Heart right ventricle (tissue), 16 donors: ENCODE measurements at places on chromosomes 2 and 18. TPM values are rescaled to one million over a fixed set of nuclear protein-coding genes. Genes with fewer than 3 reads are reported as not detected.

DNA sequence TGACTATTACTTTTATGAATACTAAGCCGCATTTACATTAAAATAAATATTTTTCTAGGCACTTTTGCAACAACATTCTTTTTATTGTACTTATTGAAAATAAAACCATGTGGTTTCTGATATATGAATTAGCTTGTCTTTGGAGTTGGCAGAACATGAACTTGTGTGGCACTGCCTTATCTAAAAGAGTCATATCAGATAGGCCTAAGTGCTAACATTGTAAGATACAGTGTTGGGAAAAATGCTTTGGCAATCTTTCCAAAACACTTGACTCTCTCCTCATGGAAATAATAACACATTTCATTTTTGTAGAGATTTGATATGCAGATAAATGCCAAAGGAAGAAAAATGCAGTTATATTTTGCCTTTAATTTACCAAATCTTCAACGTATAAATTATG is 191.7 kb downstream of the ERBB4 start:
- no peak for DNase-seq

DNA sequence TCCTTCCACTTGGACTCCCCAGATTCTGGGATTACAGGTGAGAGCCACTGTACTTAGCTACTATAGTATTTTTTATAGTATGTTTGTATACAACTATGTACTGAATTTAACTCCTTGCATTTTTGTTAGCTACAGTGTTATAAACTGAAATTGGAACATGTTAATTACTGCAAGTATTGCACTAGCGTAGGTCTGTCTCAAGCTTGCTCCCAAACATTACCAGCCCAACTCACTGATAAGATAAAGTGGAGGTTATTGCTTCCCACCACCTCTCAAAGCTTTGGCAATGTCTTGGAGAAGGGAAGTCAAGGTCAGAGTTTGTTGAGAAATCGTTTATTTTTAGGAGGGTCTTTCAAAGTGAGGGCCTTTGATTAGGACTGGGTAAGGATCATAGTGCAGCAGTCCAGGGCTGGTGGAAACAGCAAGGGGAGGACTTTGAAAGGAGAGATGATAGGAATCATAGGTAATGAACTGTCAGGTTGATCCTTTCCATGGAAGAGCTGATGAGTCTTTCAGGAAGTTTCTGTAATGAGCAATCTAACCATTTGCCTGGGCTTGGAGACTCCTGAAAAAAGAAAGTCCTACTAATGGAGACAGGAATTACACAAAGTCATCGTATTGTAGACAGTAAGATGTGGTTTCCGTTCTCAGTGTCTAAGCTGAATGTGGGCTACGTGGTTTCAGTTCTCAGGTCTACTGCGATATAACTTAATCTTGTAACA is 257.1 kb downstream of the MYO3B start:
- no peak for DNase-seq

- DNase-seq, result no peak
Observed at GRCh38 chr2:231611273-231612108, 18.8 kb downstream of the TEX44 start.

CLK1 gene
- 52.9 TPM for total RNA-seq

- DNase-seq, result no peak
Observed at GRCh38 chr2:4556135-4556896, 852.9 kb downstream of the DCDC2C start.

- no peak for DNase-seq
Observed at GRCh38 chr18:71554686-71555085, 989.5 kb downstream of the CBLN2 start.

GRCh38 chr2:131039101-131039440 is 54.2 kb downstream of the FAM168B start:
- no peak for DNase-seq

RAD51AP2 gene
- 0.18 TPM for total RNA-seq

TMEM200C gene
- 0.79 TPM for total RNA-seq

DNA sequence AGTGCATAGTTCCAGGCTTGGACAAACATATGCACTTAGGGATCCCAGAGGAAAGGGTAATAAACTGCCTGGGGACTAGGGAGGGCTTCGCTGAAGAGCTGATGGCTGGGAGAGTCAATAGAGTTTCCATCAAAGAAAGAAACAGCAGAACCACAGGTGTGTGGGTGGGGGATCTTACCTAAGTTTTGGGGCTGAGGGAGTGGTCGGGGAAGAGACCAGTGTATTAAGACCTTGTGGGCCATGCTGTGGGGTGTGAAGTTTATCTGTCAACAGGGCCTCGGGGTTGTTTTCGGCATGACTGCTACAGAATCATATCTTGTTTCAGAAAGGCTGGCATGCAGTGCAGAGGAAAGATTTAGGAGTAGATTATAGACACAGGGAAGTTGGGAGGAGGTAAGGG is 31.2 kb upstream of the GTF2A1L start:
- DNase-seq, result no peak

CNGA3 gene
- not detected for total RNA-seq

- DNase-seq, result peak; percentile 65
Observed at GRCh38 chr2:218026676-218027425, 24.1 kb upstream of the TNS1 start.

DNA sequence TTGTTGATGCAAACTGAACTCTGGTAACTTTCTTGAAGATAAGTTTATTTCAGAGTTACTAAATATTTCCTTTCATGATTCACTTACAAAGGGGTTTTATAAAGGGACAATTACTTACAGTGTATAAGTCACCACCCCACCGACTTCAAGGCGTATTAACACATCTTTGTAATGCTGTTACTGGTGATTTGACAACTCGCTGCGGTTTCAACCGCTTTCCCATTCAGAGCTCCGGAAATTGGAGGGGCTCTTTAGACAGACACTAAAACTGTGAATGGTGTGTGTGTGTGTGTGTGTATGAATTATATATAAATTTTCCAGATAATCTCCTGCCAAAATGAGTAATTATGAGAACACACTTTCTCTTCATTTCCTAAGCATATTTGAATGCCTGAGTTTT is 4.9 kb downstream of the TM4SF20 start:
- no peak for DNase-seq
